ENCODE measurements at places on chromosomes 5 and 9. TPM values are rescaled to one million over a fixed set of nuclear protein-coding genes. Genes with fewer than 3 reads are reported as not detected.

SMAD5 gene
- total RNA-seq = 18.5 TPM

AOPEP gene
- total RNA-seq = 19.7 TPM

ZSWIM6 gene
- 5.9 TPM for total RNA-seq

IDNK gene
- total RNA-seq = 9.8 TPM

TMEM250 gene
- 52.5 TPM for total RNA-seq

IL4 gene
- total RNA-seq = 12.7 TPM

NEUROG1 gene
- total RNA-seq = not detected

PLPPR1 gene
- total RNA-seq = not detected

IRX4 gene
- not detected for total RNA-seq

CBY3 gene
- total RNA-seq = not detected

ECM2 gene
- not detected for total RNA-seq

CER1 gene
- total RNA-seq = not detected

CDH9 gene
- total RNA-seq = not detected

Data from T-helper 1 cell treated with Interleukin-12 subunit alpha and Interleukin-12 subunit beta and Interleukin-4 antibody, amounts not matched to agents 30 ng/mL and 1 ng/mL, for 36 hours (primary cell).